ENCODE measurements at places on chromosomes 6 and 20.

- DNase-seq = no peak
Measured at GRCh38 chr6:1609648-1610496, at the start of gene FOXC1. Gene FOXC1, plus strand, starts transcription at chr6:1609915. Its CDS starts 531 bp downstream, at chr6:1610446.

GRCh38 chr6:130500693-130501092 lies 134.9 kb downstream of the TMEM200A start:
- DNase-seq = no peak

DNA sequence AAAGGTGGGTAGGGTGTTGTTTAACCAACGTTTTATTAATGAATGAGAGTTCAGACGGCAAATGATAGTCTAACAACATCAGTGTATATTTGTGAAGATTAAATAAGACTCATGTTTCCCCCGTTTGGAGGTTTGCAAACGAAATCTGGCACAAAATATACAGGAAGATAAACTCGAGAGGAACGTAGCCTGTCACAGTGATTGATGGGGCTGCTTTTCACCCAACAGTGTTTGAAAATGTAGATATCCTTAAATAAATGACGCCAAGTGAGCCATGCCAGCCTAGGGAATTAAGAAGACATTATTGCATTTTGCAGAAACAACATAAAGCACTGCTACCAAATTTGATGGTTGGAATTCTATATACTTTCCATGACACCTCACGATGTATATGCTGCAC lies 696.5 kb upstream of the FLRT3 start:
- DNase-seq = no peak

DNA sequence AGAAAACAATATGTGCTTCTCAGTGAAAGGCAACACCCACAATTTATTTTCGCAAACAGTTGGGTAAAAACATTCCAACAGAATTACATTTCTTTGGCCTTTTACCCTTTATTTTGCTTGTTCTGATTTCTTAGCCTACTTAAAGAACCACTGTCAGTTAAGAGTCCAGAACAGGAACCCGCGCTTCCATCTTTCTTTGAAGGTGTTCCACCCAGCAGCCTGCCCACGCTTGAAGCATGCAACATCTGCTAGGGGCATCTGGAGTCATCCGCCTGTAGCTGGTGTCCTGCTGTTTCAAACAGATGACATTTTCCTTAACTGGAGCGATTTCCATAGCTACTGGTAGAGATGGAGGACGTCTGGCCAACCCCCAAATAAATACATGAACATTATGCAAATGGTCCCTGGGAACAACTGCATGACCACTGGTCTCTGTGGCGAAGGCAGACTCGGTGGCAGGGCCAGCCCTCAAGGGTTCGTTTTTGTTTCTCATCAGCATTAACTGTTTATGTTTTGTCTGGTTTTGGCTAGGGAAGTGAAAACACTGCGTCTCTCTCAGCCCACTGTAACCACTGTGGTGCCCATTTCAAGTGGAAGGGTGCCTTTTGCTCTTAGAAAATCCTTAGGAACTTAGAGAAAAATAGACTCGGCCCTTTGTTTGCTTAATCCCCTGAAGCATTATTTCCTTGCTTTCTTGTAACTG lies 51.6 kb downstream of the LAMA4 start:
- no peak for DNase-seq

DNA sequence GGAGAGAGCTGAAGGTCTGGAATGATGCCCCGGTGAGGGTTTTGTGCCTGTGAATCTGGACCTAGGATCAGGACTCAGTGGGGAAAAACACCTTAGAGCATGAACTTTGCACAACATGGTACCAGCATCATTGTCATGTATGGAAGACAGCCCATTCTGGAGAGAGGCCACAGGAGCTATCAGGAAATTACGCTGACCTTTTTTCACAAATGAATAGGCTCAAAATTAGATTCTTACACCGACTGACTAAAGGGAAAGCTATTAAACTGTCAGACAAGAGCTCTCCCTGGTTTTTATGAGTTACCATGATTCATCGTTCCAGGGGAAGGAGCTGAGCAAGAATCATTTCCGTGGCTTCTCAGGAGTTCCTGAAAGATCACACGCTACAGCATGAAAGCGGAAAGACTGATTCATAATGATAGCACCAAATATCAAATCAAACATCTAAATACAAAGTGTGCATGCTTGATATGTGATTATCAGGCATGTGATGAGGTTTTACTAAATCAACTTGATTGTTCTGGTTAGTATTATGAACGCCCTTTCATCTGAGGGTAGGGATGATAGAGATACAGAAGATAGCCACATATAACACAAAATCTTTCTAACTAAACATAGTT lies 224.9 kb upstream of the SMLR1 start:
- no peak for DNase-seq

DNA sequence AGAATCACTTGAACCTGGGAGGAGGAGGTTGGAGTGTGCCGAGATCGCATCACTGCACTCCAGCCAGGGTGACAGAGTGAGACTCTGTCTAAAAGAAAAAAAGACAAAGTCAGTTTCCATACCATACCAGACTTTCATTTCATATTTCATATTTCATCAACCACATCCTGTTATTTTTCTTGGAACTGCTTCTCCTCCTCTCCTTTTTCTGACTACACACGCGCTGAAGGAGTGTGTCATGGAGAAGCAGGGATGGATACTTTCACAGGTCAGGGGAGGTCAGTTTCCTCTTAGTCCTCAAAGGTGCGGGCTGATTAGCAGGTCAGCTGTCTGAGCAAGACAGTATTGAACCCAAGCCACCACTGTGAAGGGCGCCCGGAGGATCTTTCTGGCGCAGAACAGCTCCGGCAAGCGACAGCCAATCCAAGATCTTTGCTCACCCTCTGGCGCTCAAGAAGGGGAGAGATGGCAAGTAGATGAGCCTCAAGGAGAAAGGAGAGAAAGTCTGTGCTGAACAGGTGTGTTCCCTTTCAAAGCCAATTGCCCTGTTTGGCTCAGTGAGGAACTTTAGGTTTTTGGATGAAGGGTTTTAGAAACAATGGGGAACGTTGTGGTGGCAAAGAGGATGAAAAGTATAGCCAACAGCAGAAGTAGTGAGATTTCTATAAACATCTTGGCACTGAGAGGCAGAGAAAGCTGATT lies 18.9 kb upstream of the SYNJ2 start:
- DNase-seq = no peak

DNA sequence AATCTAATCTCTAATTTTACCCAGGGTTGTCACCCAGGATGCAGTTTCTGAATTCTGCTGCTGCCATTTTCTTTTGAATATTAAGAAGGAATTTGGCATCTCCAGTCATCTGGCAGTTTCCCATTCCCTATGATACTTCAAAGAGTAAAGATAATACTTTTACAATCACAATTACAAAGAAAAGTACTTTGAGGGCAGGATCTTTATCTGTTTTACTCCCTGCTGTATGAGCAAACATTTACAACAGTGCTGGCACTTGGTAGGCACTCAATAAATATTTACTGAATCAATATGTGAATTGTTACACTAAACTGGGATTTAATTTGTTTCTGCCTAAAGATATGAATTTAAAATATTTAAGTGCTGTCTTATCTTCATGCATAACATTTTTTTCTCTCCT lies 224.9 kb downstream of the EPHA7 start:
- no peak for DNase-seq

- no peak for DNase-seq
Measured at GRCh38 chr6:75800708-75801505, 51.9 kb downstream of the MYO6 start.
